ENCODE measurements at places on chromosomes 2 and 18. TPM values are rescaled to one million over a fixed set of nuclear protein-coding genes. Genes with fewer than 3 reads are reported as not detected.

GRCh38 chr2:85287721-85288120 is 40.1 kb downstream of the TGOLN2 start:
- no peak for DNase-seq

DNA sequence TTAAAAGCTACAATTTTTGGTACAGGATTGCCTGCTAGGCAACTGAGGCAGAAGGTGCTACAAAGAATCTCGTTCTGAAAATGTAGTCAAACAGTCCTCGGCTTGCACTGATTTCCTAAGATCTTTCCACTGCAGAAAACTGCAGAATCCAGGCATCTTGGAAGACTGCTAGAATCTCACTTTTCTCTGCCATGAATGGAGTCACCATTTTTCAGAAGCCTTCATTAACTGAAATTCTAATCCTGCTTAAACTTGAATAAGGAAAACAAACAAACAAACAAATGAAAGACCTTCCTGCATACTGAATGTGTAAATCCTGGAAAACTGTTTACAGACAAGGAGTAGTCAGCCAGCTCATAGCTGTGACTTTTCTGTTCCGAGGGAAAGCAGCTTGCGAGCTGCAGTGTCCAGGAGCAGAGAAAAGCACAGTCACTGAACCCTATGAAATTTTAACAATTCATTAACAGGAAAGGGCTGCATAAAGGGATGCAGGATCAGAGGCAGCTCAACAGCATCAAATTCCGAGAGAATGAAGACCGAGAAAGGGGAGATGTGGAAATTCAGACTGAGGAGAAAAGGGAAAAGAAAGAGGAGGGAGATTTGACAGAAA is 210.5 kb upstream of the PIK3C3 start:
- no peak for DNase-seq

The CRYGD gene
- not detected for total RNA-seq

DNA sequence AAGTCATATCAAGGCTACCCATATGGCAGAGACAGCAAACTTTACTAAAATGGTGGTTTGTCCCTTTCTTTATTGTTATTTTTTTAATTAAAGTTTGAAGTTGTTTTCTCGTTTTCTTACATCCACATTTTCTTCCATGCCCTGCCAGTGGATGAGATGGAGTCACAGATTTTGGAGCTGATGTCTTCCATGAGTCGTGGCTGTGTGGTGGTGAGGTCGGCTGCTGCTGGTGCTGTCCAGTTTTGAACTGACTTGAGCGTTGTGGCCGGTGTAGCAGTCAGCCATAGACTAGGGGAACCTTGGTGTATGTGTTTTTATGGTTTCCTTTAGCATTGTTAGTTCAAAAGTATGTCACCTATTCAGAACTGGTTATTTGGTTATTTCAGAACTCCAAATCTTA is 182.8 kb downstream of the SH3RF3 start:
- no peak for DNase-seq

The ESPNL gene
- total RNA-seq: 0.16 TPM

The EVA1A gene
- total RNA-seq: not detected

The STEAP3 gene
- total RNA-seq: 0.16 TPM

DNA sequence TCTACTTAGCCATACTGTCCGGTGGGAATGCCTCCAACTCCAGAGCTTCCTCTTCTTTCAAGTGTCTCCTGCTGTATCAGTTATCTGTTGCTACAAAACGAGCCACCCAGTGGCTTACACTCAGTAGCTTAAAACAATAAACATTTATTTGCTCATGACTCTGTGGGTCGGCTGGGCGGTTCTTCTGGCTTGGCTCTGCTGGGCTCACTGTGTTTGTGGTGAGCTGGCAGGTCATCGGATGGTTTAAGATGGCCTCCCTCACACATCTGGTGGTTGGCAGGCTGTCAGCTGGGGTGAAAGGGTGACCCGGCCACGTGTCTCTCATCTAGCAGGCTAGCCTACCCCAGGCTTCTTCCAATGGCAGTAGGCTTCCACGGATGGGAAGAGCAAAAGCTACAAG is 122.4 kb upstream of the SLC1A4 start:
- no peak for DNase-seq

DNA sequence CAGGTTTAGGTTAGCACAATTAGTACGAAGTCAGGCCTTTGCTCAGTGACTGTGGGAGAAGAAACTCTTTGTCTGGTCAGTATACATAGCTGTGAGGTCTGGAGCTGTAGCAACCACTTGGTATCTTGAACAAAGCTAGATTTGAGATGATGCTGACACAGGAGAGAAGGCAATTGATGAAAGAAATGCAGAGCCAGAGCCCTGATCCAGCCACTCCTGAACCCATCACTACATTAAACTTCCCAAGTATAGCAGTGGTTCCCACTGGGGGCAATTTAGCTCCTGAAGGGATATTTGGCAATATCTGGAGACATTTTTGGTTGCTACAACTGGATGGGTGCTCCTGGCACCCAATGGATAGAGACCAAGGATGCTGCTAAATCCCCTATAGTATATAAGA is 143.9 kb upstream of the SPRED2 start:
- no peak for DNase-seq

The RGPD3 gene
- total RNA-seq: 0.05 TPM

DNA sequence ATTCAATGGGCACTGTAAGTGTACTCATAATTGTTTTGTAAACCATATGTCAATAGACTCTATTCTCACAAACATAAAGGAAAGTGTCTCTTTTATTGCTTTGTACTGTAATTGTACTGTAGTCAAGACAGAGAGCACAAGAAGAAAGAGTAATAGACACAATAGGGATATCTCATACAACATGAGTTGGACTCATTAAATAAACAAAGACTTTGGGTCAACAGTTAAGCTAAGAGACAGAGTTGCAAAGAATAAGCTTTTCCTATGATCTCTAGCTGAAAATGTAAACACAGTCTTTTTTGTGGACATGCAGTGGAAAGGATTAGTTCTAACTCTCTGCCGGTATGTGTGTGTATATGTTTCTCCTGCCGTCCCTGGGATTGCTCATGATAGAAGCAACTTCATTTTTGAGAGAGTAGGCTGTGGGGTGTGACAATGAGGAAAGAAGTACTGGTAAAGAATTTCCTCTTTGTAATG is 13.9 kb upstream of the KYNU start:
- DNase-seq: no peak

GRCh38 chr18:21327101-21327500 is 85.1 kb downstream of the GREB1L start:
- no peak for DNase-seq

GRCh38 chr2:96587843-96588242 is 50.3 kb downstream of the KANSL3 start:
- DNase-seq: no peak

- no peak for DNase-seq
Observed at GRCh38 chr2:42886921-42887320, 94.5 kb upstream of the HAAO start.

DNA sequence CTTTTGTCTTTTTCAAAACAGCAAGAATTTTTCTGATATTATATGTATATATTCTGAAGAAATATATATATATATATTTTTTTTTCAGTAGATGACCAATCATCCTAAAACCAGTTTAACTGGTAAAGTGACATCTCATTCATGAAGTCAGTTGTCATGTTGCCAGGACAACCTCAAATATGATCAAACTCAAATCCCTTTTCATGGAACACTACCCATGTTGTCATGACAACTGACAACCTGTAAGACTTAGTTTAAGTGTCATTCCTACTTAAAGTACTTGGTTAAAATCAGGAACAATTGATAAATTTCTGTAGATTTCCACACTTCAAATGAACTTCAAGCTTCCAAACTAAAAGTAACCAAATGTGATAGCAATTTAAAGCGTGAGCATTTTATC is 101.8 kb upstream of the ERBB4 start:
- DNase-seq: no peak

DNA sequence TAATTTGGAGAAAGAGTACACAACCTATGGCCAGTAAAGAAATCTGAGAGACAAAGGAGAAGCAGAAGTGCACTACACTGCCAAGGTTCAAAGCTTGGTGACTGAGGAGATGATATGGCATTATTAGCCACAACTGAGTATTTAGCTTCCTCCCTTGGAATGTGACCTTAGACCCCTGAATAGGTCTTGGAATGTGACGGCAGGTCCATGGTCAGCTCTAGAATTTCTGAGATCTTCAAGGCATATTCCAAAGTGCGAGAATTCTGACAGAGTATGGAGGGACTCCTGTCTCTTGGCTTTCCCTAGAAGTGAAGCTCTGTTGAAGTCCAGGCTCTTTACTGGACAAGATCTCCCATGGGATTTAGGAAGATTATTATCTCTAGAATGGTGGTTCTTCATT is 130.0 kb upstream of the FN1 start:
- no peak for DNase-seq

The LBX2 gene
- not detected for total RNA-seq

- DNase-seq: no peak
Observed at GRCh38 chr18:57389271-57389670, 36.9 kb downstream of the ST8SIA3 start.

The CDH2 gene
- total RNA-seq: not detected

GRCh38 chr2:32836933-32837332 is 109.8 kb upstream of the LTBP1 start:
- no peak for DNase-seq

GRCh38 chr18:65352186-65352585 is 398.6 kb upstream of the CDH7 start:
- DNase-seq: no peak

- no peak for DNase-seq
Observed at GRCh38 chr2:162013514-162014475, 60.2 kb downstream of the DPP4 start.

- DNase-seq: no peak
Observed at GRCh38 chr2:88658326-88658725, 31.1 kb upstream of the EIF2AK3 start.

The CCDC102B gene
- 1.8 TPM for total RNA-seq

DNA sequence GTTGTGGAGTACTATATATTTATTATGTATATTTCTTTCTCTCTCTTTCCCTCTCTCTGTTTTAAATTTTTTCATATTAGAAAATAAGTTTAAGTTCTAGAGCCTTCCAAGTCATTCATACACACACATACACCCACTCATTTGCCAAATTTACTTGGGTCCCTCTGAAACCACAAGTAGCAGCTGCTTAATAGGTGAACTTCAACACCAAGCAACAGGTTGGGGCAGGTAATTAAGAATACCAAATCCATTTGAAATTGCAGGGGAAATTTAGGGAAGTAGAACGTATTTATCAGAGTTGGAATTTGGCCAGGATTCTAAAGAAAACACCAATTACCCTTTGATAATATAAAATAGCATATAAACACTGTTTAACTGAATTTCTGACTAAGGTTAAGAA is 75.0 kb upstream of the RBBP8 start:
- no peak for DNase-seq

The CTLA4 gene
- 121 TPM for total RNA-seq

The MGAT4A gene
- total RNA-seq: 67.5 TPM

The OXER1 gene
- 0.23 TPM for total RNA-seq

DNA sequence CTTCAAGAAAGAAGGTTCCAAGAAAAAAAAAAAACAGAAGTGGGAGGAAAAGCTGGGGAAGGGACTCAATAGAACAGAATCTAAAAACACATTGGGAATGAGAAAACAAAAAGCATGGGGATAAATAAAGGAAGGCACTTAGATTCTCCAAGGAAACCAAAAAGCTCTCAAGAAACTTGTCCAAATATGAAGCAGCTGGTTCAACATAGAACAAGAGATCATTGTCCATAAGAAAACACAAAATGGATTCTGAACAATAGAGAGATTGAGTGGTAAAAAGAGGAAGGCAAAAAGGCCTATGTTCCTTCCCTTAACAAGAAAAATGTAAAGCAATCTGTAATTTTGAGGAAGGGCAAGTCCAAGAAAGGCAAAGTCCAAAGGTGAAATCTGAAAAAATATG is 32.9 kb upstream of the ALK start:
- no peak for DNase-seq

GRCh38 chr2:172261292-172261691 is 158.6 kb upstream of the DLX2 start:
- no peak for DNase-seq

GRCh38 chr2:222304737-222305515 is 6.1 kb upstream of the PAX3 start:
- no peak for DNase-seq

DNA sequence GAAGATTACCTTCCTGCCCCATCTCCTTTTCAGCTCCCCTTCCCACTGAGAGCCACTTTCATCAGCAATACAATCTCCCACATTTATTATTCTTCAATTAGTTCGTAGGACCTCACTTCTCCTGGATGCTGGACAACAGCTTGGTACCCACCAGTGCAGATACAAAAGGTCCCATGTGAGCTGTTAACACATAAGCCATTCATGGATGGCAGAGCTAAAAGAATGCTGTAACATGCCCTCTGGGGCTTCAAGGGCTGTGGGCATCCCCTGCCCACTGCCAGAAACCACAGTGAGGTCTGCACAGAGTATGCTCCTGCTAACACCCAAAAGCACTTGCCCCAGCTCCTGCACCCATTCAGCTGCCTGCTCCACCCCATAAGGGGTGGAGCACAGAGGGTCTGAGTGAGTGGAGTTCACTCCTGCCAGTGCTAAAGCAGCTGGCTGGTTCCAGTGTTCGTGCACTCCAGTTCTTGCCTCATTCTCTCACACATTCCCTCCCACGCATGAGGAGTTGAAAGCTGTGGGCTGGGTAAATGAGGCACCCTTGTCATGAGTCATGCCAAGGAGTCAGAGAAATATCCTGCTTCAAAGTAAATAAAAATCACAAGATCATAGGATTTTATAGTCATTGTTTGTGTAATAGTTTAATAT is 305.9 kb upstream of the TMEFF2 start:
- peak; percentile 72 for DNase-seq

DNA sequence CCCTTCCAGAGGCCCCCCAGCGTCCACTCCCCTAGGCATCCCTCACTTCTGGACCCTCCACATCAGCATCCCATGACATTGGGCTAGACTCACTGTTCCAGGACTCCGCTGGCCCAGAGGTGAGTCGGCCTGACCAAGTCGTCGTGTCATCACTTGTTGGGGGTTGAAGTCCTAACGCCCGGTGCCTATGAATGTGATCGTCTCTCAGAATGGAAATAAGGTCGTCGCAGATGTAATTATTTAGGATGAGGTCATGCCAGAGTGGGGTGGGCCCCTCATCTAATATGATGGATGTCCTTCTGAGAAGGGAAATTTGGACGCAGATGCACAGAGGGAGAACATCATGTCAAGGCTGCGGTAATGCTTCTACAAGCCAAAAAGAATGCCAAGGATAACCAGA is 142.7 kb downstream of the AGAP1 start:
- DNase-seq: no peak

The FBLN7 gene
- 40.6 TPM for total RNA-seq

GRCh38 chr2:234163510-234164045 is 113.1 kb downstream of the SPP2 start:
- no peak for DNase-seq

GRCh38 chr2:235534678-235535422 is 41.0 kb downstream of the AGAP1 start:
- DNase-seq: no peak

DNA sequence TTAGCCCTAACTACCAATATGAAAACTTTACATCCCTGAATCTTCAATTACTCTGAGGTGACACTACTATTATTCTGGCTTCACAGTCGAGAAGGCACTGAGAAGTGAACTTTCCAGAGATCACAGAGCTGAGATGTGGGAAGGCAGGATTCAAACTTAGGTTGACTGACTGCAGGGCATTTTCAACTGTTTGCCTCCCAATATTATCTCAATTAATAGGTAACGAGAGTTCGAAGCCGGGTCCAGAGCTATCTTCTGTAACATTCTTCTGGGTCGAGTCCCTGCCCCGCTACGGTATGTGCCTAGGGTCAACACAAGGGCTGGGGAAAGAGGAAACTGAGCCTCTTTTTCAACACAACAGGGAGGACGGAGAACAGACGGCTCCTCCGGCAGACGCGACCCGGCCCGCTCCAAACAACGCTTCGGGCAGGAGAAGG is 740 bp downstream of the CHMP3 start:
- no peak for DNase-seq

- DNase-seq: no peak
Observed at GRCh38 chr2:213087040-213087439, 64.4 kb downstream of the IKZF2 start.
